ENCODE measurements at places on chromosomes 13 and 19. TPM values are rescaled to one million over a fixed set of nuclear protein-coding genes. Genes with fewer than 3 reads are reported as not detected.

DNA sequence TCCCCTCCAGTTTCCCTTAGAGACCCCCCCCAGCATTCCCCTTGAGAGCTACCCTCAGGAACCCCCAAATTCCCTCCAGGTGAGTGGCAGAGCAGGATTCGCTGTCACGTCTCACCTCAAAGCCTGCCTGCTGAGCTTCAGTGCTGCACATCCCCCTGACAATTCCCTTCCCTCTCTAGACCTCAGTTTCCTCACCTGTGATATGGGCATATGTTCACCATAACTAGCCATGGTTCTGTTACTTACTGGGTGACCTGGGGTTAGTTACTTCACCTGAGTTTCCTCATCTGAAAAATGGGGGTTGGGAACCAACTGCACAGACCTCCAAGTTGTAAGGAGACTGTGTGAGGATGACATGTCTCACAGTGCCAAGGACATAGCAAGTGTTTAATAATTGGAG is 75.5 kb downstream of the RYR1 start:
- no peaks in the 10 kb centered on the region for H3K4me1 ChIP-seq
- H3K36me3 ChIP-seq, result no peaks in the 10 kb centered on the region
- H3K4me3 ChIP-seq, result no peak overlapping the region
- no peak overlapping the region for H3K27ac ChIP-seq
- no peaks in the 10 kb centered on the region for H3K27me3 ChIP-seq

- peaks cover 3% of the 10 kb centered on the region for H3K4me1 ChIP-seq
- H3K36me3 ChIP-seq, result no peaks in the 10 kb centered on the region
- H3K4me3 ChIP-seq, result no peak overlapping the region
- no peak overlapping the region for H3K27ac ChIP-seq
These were observed 924 bp downstream of the PRAM1 start for GRCh38 chr19:8501516-8501915.

DNA sequence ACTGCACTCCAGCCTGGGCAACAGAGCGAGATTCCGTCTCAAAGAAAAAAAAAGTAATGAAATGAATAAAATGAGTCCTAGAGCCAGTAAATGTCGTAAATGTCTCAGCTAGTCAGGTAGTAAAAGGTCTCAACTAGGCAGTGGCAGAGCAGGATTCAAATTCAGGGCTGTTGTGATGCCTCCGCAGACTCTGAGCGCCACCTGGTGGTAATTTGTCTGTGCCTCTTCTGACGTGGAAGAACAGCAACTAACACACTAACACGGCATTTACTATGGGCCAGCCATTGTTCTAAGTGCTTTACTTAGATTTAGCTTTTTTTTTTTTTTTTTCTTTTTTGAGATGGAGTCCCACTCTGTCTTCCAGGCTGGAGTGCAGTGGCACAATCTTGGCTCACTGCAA is 30.2 kb downstream of the CYP2F1 start:
- peak; percentile 48 for DNase-seq
- no peak overlapping the region for H3K4me3 ChIP-seq
- no peaks in the 10 kb centered on the region for H3K27me3 ChIP-seq
- no peaks in the 10 kb centered on the region for H3K36me3 ChIP-seq

DNA sequence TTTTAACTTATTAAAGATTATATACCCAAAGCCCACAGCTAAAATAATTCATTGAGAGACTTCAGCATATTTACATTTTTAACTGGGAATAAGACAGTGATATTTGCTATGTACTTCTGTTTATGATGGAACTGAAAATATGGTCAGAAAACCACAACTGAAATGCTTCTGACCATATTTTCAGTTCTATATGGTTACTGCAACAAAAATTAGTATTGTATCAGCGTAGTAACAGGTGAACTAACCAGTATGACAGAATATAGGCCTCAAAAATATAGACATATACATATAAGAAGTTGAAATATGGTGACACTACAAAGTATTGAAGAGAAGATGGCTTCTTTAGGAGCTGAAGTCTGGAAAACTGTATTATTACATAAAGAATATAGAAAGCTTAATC is 857.4 kb downstream of the OLFM4 start:
- no peaks in the 10 kb centered on the region for H3K36me3 ChIP-seq
- H3K27me3 ChIP-seq, result no peaks in the 10 kb centered on the region
- DNase-seq, result no peak
- no peak overlapping the region for H3K27ac ChIP-seq
- H3K4me3 ChIP-seq, result no peak overlapping the region
- H3K4me1 ChIP-seq, result no peaks in the 10 kb centered on the region

- no peaks in the 10 kb centered on the region for H3K27me3 ChIP-seq
- H3K36me3 ChIP-seq, result no peaks in the 10 kb centered on the region
- peak; percentile 36 for DNase-seq
- no peak overlapping the region for H3K27ac ChIP-seq
- H3K4me3 ChIP-seq, result peak overlapping the region; percentile 16
- peaks cover 5% of the 10 kb centered on the region for H3K4me1 ChIP-seq
These were observed 15.4 kb upstream of the MED4 start for GRCh38 chr13:48110132-48110868.

DNA sequence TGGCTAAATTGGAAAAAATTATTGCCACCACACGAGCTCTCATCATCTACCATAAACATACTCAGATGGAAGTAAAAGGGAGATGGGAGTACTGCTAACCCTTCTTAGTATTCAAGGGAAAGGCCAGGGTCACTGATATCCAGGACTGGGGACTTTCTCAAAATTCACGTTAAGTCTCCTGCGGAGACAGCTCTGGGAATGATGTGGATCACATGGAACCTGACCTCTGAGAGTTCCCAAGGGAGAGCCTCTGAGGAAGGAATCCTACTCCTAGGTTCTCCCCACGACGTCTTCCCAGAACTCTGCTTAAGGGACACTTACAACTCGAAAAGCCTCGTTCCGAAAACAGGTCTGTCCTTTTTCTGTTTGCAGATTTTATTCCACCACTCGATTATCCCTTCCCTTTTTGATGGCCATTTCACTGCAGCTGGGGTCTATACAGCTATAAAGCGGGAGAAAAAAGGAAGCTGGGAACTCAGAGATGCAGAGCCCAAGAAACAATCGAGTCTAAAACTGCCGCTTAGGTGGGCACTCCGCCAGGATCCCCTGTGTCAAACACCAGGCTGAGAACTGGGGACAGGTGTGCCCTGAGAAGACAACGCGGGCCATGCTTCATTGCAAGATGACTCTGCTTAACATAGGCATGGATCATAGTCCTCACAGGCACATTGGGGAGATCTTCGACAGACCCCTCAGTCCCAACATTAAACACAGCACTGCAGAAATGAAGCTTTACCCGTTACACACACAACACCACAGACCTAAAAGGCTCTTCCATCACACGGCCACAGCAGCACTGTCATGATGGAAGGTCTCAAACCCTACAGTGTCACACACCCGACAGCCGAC is 823 bp upstream of the ZNF567 start:
- DNase-seq, result peak; percentile 2
- H3K27ac ChIP-seq, result no peak overlapping the region
- H3K4me1 ChIP-seq, result peaks cover 12% of the 10 kb centered on the region
- H3K4me3 ChIP-seq, result peak overlapping the region; percentile 82
- peaks cover 6% of the 10 kb centered on the region for H3K36me3 ChIP-seq

- H3K27me3 ChIP-seq, result no peaks in the 10 kb centered on the region
- H3K4me1 ChIP-seq, result no peaks in the 10 kb centered on the region
- no peak overlapping the region for H3K27ac ChIP-seq
- no peak for DNase-seq
- H3K36me3 ChIP-seq, result no peaks in the 10 kb centered on the region
These were observed 22.3 kb downstream of the NLRP11 start for GRCh38 chr19:55809381-55810058.

GRCh38 chr13:42981317-42981716 is 10.7 kb downstream of the EPSTI1 start:
- H3K27ac ChIP-seq, result no peak overlapping the region
- peak; percentile 16 for DNase-seq
- H3K36me3 ChIP-seq, result no peaks in the 10 kb centered on the region
- no peaks in the 10 kb centered on the region for H3K4me1 ChIP-seq
- H3K27me3 ChIP-seq, result no peaks in the 10 kb centered on the region
- no peak overlapping the region for H3K4me3 ChIP-seq

DNA sequence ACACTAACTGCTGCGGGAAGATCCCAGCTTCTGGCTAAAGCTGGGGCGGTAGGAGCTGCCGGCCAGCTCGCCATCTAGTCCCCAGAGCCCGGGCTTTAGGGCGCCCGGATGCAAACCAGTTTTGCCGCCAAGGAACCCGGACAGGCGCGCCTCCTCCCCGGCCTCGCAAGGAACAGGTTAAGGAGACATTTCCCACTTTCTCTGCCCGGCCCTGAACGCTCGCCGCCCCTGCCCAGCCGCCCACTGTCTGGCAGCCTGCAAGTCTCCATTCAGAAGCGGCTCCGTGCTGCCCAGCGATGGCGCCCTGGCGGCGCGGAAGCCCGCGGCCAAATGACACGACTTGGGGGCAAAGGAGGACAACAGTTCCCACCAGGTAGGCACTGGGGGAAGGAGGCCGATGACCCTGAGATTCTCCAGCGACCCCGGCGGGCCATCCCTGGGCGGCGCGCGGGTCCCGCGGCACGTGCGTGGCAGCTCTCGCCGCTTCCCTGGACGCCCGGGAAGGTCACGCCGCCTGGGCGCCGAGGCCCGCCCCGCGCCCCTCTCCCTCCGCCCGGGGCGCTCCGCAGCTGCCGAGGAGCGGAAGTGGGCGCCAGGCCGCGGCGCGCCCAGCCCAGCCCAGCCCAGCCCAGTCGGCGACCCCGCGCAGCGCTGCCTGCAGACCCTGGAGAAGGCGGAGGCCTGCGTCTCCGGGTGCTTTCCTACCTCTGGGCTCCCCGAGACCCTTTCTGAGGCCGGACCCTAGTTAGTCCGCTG is 42.2 kb upstream of the HNRNPA1L2 start:
- peak; percentile 18 for DNase-seq
- H3K36me3 ChIP-seq, result no peaks in the 10 kb centered on the region
- peak overlapping the region; percentile 57 for H3K4me3 ChIP-seq
- no peaks in the 10 kb centered on the region for H3K27me3 ChIP-seq

DNA sequence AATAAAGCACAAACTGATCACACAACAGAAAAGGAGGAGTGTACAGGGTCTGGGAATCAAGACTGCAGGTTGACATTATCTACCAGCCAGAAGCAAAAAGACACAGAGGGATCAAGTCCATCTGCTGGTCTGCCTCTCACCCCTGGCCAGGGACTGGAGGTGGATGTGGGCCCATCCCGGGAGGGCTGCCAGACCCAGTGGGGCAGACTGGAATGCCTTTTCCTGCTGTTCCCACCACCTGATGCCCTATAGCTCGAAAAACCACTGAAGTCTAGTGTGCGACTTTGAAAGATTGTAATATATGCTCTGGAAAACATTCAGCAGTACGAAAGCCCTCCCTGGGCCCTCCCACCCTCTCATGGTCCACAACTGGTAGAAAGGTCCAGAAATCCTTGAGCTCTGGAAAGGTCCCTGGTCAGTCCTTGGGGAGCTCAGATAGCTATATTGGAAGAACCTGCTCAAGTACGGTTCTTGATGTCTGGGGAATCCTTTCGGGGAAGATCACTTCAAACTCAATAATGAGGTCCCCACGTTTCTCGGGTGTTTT is 2.6 kb downstream of the DNAJB1 start:
- H3K4me3 ChIP-seq, result peak overlapping the region; percentile 91
- H3K27ac ChIP-seq, result no peak overlapping the region
- DNase-seq, result no peak
- no peaks in the 10 kb centered on the region for H3K27me3 ChIP-seq

GRCh38 chr13:74683411-74683810 is 549.2 kb upstream of the KLF12 start:
- no peak overlapping the region for H3K4me3 ChIP-seq
- DNase-seq, result no peak
- no peak overlapping the region for H3K27ac ChIP-seq
- H3K36me3 ChIP-seq, result no peaks in the 10 kb centered on the region

DNA sequence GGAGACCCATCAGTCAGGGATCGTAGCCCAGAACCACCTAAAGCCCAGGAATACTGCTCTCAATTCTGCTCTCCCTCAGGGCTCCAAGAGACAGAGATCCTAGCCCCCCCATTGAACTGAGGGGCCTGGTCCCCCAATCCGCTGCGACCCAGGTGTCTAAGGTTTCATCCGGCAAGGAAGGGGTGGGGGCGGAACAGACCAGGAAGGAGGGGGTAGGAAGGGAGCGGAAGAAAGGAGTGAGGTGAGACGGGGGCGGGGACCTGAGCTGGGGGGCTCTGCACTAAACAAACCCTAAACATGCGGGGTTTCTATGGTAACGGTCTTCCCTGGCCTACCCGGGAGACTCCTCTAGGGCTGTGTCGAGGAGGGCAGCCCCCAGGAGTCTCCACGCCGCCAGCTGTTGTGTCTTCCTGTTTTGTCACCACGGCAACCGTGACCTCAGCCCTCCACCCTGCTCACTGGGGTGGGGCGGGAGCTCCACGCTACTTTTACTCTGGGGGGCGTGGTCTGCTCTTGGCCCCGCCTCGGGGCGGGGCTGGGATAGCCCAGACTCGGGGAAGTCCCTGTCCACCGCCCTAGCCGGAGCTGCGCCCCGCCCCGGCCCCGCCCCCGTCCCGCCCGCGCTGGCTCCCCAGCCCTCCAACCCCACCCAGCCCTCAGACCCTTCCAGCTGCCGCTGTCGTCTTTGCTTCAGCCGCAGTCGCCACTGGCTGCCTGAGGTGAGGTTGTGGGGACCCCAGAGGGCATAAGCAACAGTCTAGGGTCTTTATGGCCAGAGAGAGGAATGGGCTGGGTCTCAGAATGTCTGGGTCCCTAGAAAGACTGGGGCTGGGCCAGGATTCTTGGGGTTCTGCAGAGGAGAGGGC is at the start of gene MYADM:
TSS of gene MYADM (plus strand) at position 659 of the 866 bp plus-strand sequence. CDS start 5,647 bp downstream, outside the sequence.
- peak within 1 kb of the TSS; percentile 95 for H3K4me3 ChIP-seq
- H3K4me1 ChIP-seq, result peaks cover 14% of the 10 kb centered on the region
- peak within 1 kb of the TSS; percentile 96 for H3K27ac ChIP-seq
- H3K27me3 ChIP-seq, result no peaks in the 10 kb centered on the region
- DNase-seq, result peak; percentile 94

- no peaks in the 10 kb centered on the region for H3K36me3 ChIP-seq
- no peaks in the 10 kb centered on the region for H3K27me3 ChIP-seq
- DNase-seq, result no peak
- no peak overlapping the region for H3K27ac ChIP-seq
- H3K4me3 ChIP-seq, result no peak overlapping the region
- no peaks in the 10 kb centered on the region for H3K4me1 ChIP-seq
These were observed 23.1 kb downstream of the FXYD5 start for GRCh38 chr19:35177377-35178274.

GRCh38 chr13:24216176-24216575 is 55.7 kb downstream of the SPATA13 start:
- peaks cover 14% of the 10 kb centered on the region for H3K4me1 ChIP-seq
- H3K27ac ChIP-seq, result no peak overlapping the region
- peak; percentile 41 for DNase-seq
- no peaks in the 10 kb centered on the region for H3K36me3 ChIP-seq
- H3K4me3 ChIP-seq, result no peak overlapping the region

GRCh38 chr13:49314344-49314882 is 66.7 kb downstream of the CDADC1 start:
- peak overlapping the region; percentile 96 for H3K27ac ChIP-seq
- H3K27me3 ChIP-seq, result no peaks in the 10 kb centered on the region
- H3K4me1 ChIP-seq, result peaks cover 17% of the 10 kb centered on the region
- peak overlapping the region; percentile 12 for H3K4me3 ChIP-seq

Gene SULT2A1
- total RNA-seq, result not detected

Gene SAFB2
- 50.6 TPM for total RNA-seq

Gene C19orf33
- 4.9 TPM for total RNA-seq

Gene C13orf42
- not detected for total RNA-seq

Gene ARHGEF1
- total RNA-seq, result 69.8 TPM

Gene TSHZ3
- 7.9 TPM for total RNA-seq

Gene SOX1
- not detected for total RNA-seq

Gene ERFL
- 0.36 TPM for total RNA-seq

Gene ZNF91
- total RNA-seq, result 44.8 TPM

Gene KCNK6
- total RNA-seq, result 10.8 TPM
